ENCODE measurements at places on chromosomes 4 and X.

GRCh38 chr4:174590336-174590735, 68.0 kb upstream of the HPGD start:
- DNase-seq: no peak

- no peak for DNase-seq
Measured at GRCh38 chr4:184978211-184978610, 40.1 kb upstream of the HELT start.

GRCh38 chr4:83852085-83852451, 316.2 kb downstream of the GPAT3 start:
- DNase-seq: no peak

DNA sequence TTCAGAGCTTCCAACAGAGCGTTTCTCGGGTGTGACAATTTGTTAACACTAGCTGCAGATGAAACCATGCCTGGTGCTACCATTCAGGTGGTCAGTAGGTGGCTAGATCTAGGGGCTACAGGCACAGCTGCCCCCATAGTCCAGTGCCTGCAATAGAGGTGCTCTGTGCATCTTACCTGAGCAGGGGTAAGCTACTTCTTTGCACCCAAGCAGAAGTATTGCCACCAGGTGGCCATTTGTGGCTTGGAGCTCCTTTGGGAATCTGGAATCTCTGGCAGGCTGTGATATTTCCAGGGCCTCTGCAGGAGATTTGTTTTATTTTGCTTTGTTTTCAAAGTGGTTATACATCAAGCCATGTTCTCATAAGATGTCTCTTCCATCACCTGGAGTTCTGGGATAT, 170.7 kb upstream of the PUDP start:
- DNase-seq: no peak

GRCh38 chr4:131137196-131137595, 2011.9 kb upstream of the PCDH10 start:
- no peak for DNase-seq

DNA sequence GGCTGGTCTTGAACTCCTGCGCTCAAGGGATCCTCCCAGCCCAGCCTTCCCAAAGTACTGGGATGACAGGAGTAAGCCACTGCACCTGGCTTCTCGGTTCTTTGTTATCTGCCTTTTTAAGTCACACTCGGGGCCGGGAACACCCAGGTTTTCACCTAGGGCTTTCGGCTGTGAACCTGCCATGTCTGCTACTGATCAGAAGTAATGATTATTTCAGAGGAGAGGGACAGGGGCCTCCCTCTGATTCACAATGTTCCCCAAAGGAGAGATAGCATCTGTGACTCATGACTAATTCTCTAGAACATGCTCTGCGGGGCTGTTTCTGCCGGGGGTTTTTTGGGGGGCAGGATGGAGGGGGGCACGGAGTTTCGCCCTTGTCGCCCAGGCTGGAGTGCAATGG, 26.9 kb downstream of the CRLF2 start:
- no peak for DNase-seq

GRCh38 chr4:83075311-83076095, 39.0 kb downstream of the PLAC8 start:
- DNase-seq: no peak

DNA sequence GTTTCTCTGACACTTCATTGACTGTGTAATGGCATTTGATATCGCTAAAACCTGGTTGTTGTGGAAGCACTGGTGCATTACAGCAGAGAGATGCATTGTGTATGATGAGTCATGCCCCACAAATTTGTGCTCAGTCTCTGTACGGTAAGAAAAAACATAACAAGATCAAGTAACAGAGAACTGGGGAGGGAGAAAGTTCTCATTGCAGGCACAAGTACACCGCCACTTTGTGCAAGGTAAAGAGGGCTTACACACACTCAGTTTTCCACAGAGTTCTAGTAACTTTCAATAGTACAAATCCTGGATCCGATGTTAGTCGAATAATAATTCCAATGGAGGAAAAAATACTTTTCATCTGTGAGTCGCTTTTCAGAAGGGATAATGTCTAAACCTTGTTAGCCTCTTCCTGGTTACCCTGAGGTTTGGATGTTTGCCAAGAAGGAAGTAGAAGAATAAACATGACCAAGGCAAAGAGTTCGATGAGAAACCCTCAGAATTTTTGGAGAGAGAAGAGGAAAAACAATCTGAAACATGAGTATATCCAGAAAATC, 512.5 kb upstream of the SLIT2 start:
- no peak for DNase-seq

DNA sequence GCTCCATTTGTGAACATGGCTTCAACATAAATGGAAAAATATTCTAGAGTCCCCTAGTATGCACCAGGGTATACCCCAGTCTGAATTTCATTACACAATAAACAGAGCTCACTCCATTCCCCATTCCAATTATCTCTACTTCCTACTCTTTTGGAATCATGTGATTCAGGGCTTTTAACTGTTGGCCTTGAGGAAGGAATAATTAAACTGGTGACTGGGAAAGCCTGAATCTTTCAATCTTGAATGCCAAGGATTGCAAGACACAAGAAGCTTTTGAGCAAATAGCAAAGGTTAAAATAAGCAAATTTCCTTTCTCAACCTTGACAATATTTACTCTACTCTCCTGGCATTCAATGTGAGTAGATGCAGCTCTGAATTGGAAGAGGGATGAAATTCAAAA, 77.5 kb upstream of the INPP4B start:
- no peak for DNase-seq

DNA sequence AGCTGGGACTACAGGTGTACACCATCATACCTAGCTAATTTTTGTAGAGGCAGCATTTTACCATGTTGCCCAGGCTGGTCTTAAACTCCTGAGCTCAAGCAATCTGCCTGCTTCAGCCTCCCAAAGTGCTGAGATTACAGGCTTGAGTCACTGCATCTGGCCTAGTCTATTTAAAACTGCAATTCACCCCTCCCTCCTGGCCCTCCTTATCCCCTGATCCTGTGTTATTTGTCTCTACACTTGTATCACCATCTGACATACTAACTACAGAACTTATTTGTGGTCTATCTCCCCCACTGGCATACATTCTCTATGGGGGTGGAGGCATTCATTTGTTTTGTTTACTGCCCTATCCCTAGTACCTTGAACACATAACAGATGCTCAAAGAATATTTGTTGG, 23.7 kb downstream of the CC2D2A start:
- no peak for DNase-seq

GRCh38 chr4:151324752-151325110, 674 bp downstream of the SH3D19 start:
- no peak for DNase-seq

DNA sequence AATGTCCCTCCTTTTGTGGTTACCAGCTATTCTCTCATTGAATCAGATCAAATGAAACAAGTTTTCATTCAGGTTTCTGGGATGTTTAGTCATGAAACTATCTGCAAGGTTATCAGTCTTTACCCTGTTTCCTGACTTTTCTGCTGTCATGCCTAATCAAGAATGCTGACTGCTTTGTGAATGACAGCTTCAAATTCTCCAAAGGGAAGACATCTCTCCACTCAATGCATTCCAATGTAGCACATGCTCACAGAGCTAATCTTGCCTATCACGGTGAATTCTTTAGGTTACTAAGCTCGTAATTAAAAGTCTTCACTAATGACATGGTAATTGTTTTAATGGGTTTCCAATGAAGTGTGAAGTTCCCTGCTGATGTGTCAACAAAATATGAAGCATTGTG, 1068.5 kb downstream of the PCDH7 start:
- DNase-seq: no peak

GRCh38 chr4:141462361-141462760, 174.0 kb upstream of the IL15 start:
- no peak for DNase-seq

DNA sequence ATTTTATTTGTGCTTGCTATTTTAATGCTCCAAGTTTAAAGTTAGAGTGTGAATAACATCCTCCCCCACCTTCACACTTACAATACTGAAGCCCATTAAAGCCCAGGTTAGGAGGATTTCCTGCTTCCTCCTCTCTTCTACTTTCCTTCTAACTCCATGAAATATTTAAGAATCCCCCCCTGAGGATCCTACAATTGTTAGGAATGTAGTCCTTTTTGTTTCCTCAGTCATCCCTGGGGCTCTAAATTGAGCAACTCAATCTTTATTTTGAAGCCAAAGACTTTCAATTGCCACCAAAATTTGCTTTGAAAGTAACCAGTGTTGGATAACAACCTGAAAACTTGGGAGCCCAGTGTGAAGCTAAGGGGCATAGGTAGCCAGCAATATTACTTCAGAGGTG, 276.9 kb downstream of the FAM47A start:
- no peak for DNase-seq

DNA sequence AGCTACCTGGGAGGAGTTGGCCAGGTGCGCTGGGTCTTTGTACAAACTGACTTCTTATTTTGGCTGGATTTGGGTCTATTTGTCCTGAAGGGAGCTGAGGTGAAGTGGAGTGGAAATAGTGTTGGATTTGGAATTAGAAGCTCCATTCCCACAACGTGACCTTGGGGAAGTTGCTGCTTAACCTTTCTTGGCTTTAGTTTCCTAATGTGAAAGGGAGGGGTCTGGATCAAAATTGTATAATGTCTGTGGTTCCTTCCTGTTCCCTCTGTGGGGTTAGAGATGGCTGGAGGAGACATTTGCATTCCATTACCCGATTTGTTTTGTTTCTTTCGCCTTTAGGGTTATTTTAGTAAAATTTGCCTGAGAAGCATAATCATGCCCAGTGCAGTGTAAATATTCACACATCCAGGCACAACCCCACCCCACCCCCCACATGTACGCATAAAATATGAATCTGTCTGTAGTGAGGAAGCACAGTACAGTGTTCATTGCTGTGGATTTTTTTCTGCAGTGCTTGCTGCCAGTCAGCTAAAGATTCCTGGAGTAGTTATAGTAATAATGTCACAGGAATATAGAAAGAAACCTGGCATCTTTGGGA, 21.5 kb downstream of the JADE1 start:
- no peak for DNase-seq

- DNase-seq: peak; percentile 31
Measured at GRCh38 chrX:153875391-153876111, 10.4 kb downstream of the L1CAM start.

DNA sequence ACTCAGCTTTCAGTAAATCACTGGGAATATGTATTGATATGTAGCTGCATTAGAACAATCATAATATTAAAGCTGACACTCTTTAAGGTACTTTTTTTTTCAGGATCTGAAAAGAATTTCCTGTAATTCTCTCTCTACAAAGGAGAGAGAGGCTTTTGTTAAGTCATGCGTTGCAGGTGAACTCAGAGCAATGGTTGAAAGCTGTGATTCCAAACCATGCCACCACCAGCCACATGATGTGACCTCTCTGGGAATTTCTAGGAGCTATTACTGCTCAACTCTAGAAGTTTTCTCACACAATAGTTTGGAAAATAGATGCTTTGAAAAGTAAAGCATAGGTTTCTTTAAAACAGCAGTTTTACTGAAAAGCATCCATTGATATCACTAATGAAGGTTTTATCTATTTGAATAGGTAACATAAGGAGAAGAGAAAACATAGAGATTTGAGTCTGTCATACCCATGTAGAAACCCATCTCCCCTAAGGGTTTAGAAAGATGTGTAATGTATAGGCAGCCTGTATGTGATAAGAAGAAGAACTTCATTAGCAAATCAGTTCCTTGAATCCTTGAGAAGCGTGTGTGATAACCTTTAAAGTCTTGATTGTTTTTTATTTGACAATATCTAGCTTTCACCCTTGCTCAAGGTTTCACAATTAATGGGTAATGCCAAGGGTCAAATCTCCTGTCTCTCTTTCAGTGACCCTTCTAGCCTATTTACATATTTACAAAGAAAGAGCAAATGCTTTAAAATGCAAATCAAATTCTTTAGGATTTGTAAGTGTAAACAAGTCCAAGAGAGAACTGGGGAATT, 161.0 kb upstream of the ANKRD50 start:
- DNase-seq: no peak

- no peak for DNase-seq
Measured at GRCh38 chrX:23228950-23229448, 105.7 kb upstream of the PTCHD1 start.

DNA sequence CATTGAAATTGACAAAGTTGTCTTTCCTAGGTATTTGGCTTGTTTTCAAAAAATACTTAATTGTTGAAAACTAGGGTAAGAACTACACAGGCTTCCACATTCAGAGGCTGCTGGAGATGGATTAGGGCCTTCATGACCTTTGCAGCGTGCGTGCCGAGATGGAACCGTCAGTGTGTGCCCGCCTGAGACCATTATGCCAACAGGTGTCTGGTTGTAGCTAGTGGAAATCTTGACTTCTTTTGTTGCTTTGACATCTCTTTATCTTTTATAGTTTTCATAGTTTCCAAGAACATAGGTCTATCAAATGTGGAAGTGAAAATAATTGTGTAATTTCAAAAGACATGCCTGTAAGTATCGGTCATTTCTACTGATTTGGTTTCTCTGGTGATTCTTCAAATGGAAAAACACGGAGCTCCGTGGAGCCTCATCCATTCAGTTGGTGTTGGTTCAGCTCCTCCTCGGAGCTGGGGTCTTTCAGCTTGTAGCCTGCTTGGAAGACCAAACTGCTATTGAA, 38.9 kb upstream of the CLCN4 start:
- no peak for DNase-seq

- no peak for DNase-seq
Measured at GRCh38 chr4:156781852-156782251, 189.7 kb downstream of the PDGFC start.

GRCh38 chr4:127463883-127464282, 168.9 kb upstream of the INTU start:
- DNase-seq: no peak

DNA sequence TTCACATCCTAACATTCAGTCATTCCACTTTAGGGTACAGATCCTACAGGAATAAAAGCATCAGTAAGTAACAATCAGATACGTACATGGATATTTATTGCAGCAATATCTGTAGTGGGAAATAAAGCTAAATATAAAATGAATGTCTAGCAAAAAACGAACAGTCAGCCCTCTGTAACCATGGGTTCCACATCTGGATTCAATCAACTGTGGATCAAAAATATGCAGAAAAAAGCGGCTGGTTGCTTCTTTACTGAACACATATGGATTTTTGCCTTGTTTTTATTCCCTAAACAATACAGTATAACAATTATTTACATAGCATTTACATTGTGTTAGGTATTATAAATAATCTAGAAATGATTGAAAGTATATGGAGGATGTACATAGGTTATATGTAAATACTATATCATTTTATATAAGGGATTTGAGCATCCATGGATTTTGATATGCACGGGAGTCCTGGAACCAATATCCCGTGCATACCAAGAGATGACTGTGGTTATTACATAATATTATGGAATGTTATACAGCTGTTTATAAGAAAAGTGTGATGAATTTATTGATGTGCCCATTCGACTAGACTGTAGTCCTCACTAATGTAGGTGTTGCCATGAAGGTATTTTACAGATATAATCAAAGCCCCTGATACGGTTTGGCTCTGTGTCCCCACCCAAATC, 132.8 kb downstream of the ARHGEF9 start:
- DNase-seq: no peak

- DNase-seq: no peak
Measured at GRCh38 chr4:6293097-6293445, 23.4 kb downstream of the WFS1 start.

- peak; percentile 34 for DNase-seq
Measured at GRCh38 chrX:55342533-55343501, 78.1 kb upstream of the PAGE3 start.
